AG04450 (cell line): ENCODE measurements at places on chromosomes 1 and 21.

DNA sequence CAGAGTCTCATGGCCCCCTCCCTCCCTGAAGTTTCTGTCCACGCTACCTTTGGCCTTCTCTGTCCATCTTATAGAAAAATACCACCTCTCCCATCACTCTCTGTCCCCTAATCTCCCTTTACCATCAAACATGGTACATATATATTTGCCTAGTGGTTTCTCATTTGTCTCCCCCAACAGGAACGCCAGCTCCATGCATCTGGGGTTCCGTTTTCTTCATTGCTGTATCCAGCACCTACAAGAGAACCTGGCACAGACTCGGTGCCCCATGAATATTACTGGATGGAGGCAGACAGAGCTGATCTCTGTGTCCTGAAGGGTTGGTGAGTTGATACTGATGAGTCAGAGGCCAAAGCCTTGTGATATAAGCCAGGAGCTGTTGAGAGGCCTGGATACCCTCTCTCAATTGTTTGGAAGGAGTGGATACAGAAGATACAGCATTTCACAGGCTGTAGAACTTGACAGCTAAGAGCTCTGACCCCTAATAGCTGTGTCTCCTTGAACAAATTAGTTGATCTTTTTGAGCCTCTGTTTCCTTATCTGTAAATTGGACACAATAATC, 21.9 kb downstream of the HEYL start:
- DNase-seq, result no peak

GRCh38 chr1:239963856-239964255, 127.8 kb upstream of the FMN2 start:
- DNase-seq, result no peak

GRCh38 chr1:93617670-93618499, 63.8 kb downstream of the BCAR3 start:
- DNase-seq, result no peak

DNA sequence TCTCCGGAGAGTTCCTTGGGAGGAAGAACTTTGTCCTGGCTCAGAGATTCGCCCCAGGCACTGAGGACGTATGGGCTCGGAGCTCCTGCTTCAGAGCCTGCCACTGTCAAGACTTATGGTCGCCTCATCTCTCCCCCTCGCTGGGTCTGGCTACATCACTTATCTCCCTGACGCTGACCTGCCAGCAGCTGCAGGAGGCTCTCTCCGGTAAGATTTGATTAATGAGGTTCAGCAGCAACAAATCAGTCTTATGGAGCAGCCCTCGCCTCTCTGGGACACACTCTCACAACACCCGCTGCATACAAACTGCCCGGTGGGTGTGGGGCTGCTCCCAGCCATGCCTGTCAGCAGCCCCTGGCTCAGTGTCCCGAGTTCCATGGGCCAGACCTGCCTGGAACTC, 297.8 kb downstream of the RRAGC start:
- no peak for DNase-seq

DNA sequence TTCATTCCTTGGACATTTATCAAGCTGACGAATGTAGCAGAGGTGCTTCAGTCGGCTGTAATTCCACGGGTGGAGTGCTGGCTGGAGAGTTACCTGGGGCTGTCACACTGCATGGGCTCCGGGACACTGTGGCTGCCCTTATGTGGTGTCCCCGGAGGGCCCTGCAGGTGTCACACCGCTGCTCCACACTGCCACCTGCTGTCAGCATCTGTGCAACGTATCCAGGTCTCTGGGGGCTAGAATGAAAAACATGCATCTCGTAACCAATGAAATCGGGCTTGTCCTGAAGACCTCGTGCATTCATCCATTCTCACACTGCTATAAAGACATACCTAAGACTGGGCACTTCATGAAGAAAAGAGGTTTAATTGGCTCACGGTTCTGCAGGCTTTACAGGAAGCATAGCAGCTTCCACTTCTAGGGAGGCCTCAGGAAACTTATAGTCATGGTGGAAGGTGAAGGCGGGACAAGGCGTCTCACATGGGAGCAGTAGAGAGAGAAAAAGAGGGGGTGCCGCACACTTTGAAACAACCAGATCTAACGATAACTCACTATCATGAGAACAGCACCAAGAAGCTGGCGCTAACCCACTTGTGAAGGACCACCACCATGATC, 46.7 kb upstream of the PCBP3 start:
- no peak for DNase-seq
